ENCODE measurements at places on chromosomes 16 and 17.

- H3K27me3 ChIP-seq, result no peaks in the 10 kb centered on the region
- H3K36me3 ChIP-seq, result no peaks in the 10 kb centered on the region
- no peak for DNase-seq
- no peaks in the 10 kb centered on the region for H3K4me1 ChIP-seq
- H3K4me3 ChIP-seq, result no peak overlapping the region
These were observed 1108.5 kb upstream of the EEF2KMT start for GRCh38 chr16:6206080-6206479.

- H3K27me3 ChIP-seq, result no peaks in the 10 kb centered on the region
- no peak overlapping the region for H3K4me3 ChIP-seq
- no peak overlapping the region for H3K27ac ChIP-seq
- DNase-seq, result no peak
- H3K36me3 ChIP-seq, result peaks cover 48% of the 10 kb centered on the region
- no peaks in the 10 kb centered on the region for H3K4me1 ChIP-seq
These were observed 13.9 kb downstream of the EIF4A3 start for GRCh38 chr17:80132906-80133625.

DNA sequence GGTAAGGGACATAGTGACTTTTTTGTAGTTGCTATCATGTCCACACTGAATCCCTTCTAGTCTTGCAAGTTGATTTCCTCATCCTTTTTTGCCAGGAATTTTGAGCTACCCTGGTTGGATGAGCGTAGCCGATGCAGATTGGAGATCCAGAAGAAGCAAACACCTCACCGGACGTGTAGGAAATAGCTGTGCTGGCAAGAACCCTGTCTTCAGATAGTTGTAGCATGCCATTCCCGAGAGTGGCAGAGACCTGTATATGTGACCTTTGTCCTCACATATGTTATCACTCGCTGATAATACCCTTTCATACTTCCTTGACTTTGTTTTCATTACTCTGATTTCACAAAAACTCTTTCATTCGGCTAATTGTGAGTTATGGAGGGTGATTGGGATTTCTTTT, 6.2 kb upstream of the CASC3 start:
- no peaks in the 10 kb centered on the region for H3K27me3 ChIP-seq
- no peak overlapping the region for H3K27ac ChIP-seq
- H3K4me3 ChIP-seq, result no peak overlapping the region
- peaks cover 72% of the 10 kb centered on the region for H3K36me3 ChIP-seq

- peaks cover 17% of the 10 kb centered on the region for H3K4me1 ChIP-seq
- no peak overlapping the region for H3K27ac ChIP-seq
- no peaks in the 10 kb centered on the region for H3K27me3 ChIP-seq
These were observed 7.1 kb upstream of the BAIAP2 start for GRCh38 chr17:81027591-81028505.

DNA sequence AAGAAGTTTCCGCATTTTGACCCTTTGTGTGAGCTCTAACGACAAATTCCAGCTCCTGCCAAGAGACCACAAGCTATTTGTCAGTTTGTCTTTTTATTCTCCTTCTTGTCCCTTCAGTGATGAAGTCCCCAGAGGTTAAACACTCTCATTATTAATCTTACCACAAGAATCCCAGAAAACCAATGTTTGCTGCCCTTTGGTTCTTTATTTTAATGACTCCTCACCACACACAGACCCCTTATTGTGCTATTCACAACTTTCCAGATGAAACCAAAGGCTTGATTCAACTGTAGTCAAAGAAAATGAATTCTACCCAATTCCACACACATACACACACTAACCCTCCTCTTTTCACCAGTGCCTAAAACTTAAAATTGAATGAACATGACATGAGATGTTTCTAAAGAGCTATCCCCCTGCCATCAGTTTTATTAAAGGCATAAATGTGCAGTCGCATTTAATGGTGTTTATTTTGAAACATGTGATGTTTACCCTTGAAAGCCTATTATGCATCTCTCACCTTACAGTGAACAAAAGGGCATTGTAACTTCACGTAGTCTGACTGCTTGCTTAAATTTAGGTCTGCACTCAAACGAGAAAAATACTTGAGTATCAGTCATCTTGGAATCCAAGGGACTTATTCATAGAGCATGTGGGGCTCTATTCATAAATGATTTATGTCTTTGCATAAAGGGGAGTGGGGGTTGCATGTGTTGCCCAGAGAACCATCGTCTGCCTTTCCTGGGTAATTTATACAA, 44.1 kb downstream of the PCTP start:
- H3K36me3 ChIP-seq, result no peaks in the 10 kb centered on the region
- H3K4me3 ChIP-seq, result no peak overlapping the region
- H3K4me1 ChIP-seq, result no peaks in the 10 kb centered on the region
- H3K27ac ChIP-seq, result no peak overlapping the region
- no peak for DNase-seq
- H3K27me3 ChIP-seq, result no peaks in the 10 kb centered on the region

DNA sequence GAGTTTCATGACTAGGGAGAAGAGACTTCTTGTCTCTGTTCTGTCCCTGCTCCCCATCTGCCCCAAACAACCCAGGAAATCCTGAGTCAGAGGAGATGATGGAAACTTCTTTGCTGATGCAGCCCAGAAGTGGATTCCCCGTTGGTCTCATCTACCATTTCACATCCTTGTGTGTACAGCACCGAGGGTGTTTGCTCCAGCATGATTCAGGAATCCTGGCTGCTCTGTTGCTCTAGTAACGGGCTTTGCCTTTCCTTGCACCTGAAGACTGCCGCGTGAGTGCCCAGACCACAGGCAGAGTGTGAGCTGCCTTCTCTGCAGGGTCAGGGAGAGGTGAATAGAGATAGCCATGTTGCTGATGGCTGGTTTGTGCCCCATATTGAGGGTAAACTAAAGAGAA, 408.4 kb downstream of the CPPED1 start:
- no peak overlapping the region for H3K4me3 ChIP-seq
- no peak overlapping the region for H3K27ac ChIP-seq
- H3K27me3 ChIP-seq, result no peaks in the 10 kb centered on the region
- no peaks in the 10 kb centered on the region for H3K36me3 ChIP-seq
- H3K4me1 ChIP-seq, result no peaks in the 10 kb centered on the region

DNA sequence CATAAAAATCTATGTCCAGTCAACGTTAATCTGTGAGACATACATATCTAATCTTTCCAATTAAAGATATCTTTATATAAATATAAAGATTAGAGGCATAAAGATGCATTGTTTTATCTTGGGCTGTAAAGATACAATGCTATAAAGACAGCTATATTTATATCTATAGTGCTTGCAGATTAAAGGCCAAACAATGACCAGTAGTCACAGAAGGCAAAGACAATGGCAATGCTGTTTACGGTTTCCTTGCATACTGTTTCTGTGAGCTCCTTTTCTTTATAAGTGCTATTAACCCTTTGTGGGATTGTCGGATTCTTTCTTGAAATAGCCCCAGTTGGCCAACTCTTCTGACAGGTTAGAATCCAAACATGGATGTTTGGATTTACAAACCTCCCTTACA, 85.5 kb upstream of the SALL1 start:
- no peak for DNase-seq
- H3K4me1 ChIP-seq, result no peaks in the 10 kb centered on the region
- H3K27me3 ChIP-seq, result no peaks in the 10 kb centered on the region
- H3K27ac ChIP-seq, result no peak overlapping the region
- H3K36me3 ChIP-seq, result no peaks in the 10 kb centered on the region
- H3K4me3 ChIP-seq, result no peak overlapping the region

DNA sequence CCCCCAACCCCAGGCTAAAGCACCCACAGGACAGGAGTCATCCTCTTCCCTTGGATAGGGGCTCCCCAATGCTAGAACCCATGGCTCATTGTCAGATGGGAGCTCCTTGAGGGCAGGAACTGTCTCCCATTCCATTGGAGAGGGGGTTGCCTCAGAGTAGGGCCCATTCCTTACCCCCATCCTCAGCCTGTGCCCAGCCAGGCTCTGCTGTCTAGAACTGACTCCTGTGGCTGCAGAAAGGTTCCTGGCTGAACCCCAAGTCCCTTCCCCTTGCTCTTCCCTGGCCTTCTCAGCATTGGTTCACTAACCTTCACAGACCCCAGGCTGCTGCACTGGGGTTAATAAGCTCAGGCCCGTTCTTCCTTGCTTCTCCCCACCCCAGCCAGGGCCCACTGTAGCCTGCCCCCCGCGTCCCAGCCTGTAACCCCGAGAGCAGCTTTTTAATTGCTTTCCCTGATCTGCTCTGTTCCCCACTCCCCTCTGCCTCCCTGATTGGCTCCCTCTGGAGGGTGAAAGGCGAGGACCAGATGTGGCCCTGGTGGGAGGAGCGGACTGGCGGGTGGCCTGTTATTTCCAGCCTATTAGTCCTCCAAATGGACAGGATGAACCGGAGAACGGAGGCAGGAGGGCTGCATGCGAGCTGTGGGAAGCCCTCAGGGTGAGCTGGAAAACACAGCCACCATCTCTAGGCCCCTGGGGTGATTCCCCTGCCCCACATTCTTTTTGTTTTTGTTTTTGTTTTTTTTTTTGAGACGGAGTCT, 6.0 kb upstream of the GFAP start:
- no peak overlapping the region for H3K27ac ChIP-seq
- DNase-seq, result no peak
- H3K4me3 ChIP-seq, result no peak overlapping the region
- H3K36me3 ChIP-seq, result no peaks in the 10 kb centered on the region
- peaks cover 4% of the 10 kb centered on the region for H3K4me1 ChIP-seq

- no peaks in the 10 kb centered on the region for H3K27me3 ChIP-seq
- peaks cover 86% of the 10 kb centered on the region for H3K36me3 ChIP-seq
- H3K4me1 ChIP-seq, result peaks cover 12% of the 10 kb centered on the region
- peak overlapping the region; percentile 85 for H3K27ac ChIP-seq
These were observed 10.4 kb downstream of the KPNB1 start for GRCh38 chr17:47660064-47660492.

DNA sequence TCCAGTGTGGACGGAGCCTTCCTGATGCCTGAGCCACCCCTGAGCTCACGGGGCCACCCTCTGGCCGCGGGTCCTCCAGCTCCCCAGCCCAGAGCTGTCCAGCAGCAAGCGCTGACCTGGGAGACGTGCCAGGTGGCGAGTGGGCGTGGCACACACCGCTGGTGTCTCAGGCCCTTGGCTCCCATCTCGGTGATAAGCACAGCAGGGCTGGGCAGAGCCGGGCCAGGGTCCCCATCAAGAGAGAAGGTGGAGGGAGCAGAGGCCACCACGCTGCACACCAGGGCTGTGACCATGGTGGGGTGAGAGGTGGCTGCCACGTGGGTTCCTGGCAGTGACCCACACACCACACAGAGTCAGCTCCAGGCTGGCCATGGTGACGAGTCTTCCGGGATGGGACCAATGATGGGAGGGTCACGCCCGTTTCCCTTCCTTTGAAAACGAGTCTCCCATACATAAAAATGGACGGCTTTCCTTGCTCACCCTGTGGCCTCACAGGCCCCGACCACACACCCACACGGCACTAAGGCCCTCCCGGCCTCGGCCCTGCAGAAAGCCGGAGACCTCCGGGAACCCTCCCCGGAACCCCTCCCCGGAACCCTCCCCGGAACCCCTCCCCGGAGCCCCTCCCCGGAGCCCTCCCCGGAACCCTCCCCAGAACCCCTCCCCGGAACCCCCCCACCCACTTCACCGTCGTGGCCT, 16.8 kb downstream of the UTS2R start:
- H3K4me3 ChIP-seq, result no peak overlapping the region
- H3K4me1 ChIP-seq, result peaks cover 5% of the 10 kb centered on the region
- peaks cover 11% of the 10 kb centered on the region for H3K36me3 ChIP-seq
- no peak for DNase-seq
- peaks cover 15% of the 10 kb centered on the region for H3K27me3 ChIP-seq

DNA sequence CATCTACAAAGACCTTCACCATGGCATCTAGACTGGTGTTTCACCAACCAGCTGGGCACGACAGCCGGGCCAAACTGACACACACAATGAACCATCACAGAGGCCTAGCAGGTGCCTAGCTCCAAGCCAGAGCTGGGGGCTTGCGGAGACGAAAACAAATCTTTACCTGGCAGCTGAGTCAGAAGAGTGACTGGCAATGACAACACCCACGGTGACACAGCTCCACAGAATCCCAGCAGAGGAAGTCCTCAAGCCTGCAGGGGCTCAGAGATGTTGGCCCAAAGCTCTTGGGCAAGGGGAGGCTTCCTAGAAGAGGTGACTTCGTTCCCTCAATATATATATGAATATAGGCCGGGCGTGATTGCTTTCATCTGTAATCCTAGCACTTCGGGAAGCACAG, 5.1 kb downstream of the MMP25 start:
- peaks cover 80% of the 10 kb centered on the region for H3K4me1 ChIP-seq
- peaks cover 7% of the 10 kb centered on the region for H3K36me3 ChIP-seq
- peaks cover 6% of the 10 kb centered on the region for H3K27me3 ChIP-seq
- no peak overlapping the region for H3K27ac ChIP-seq
- DNase-seq, result no peak
- no peak overlapping the region for H3K4me3 ChIP-seq

GRCh38 chr17:76869496-76870376, 1.5 kb downstream of the MGAT5B start:
- H3K36me3 ChIP-seq, result no peaks in the 10 kb centered on the region
- H3K27ac ChIP-seq, result no peak overlapping the region
- H3K27me3 ChIP-seq, result peaks cover 23% of the 10 kb centered on the region
- no peak for DNase-seq

GRCh38 chr16:30947859-30948666, 805 bp upstream of the ORAI3 start:
- H3K4me1 ChIP-seq, result peaks cover 27% of the 10 kb centered on the region
- H3K36me3 ChIP-seq, result no peaks in the 10 kb centered on the region
- DNase-seq, result no peak
- peak overlapping the region; percentile 74 for H3K4me3 ChIP-seq
- no peaks in the 10 kb centered on the region for H3K27me3 ChIP-seq

GRCh38 chr17:74108126-74108705, 95.3 kb upstream of the RPL38 start:
- no peak overlapping the region for H3K4me3 ChIP-seq
- H3K27ac ChIP-seq, result no peak overlapping the region
- no peaks in the 10 kb centered on the region for H3K27me3 ChIP-seq
- no peaks in the 10 kb centered on the region for H3K4me1 ChIP-seq

DNA sequence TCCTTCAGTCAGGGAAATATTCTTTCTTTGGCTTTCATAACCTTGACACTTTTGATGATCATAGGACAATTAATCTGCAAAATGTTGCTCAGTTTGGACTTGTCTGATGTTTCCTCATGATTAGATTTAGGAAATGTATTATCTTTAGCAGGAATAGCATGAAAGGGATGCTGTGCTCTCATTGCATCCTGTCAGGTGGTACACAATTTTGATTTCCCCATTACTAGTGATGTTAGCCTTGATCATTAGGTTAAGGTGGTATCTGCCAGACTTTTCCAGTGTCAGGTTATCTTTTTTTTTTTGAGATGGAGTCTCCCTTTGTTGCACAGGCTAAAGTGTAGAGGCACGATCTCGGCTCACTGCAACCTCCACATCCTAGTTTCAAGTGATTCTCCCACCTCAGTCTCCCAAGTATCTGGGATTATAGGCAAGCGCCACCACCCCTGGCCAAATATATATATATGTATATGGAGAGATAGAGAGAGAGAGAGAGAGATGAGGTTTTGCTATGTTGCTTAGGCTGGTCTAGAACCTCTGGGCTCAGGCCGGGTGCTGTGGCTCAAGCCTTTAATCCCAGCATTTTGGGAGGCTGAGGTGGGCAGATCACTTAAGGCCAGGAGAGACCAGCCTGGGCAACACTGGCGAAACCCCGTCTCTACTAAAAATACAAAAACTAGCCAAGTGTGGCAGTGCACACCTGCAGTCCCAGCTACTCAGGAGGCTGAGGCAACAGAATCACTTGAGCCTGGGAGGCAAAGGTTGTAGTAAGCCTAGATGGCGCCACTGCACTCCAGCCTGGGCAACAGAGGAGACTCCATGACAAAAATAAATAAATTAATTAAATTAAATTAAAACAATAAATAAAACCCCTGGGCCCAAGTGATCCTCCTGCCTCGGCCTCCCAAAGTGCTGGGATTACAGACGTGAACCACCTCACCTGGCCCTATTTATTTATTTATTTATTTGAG, 15.8 kb upstream of the CAVIN1 start:
- H3K4me1 ChIP-seq, result peaks cover 5% of the 10 kb centered on the region
- no peaks in the 10 kb centered on the region for H3K27me3 ChIP-seq
- no peak overlapping the region for H3K27ac ChIP-seq
- H3K36me3 ChIP-seq, result no peaks in the 10 kb centered on the region
- peak; percentile 41 for DNase-seq
